Bone marrow (tissue), 2 donors: ENCODE measurements at places on chromosomes 11 and 22.

DNA sequence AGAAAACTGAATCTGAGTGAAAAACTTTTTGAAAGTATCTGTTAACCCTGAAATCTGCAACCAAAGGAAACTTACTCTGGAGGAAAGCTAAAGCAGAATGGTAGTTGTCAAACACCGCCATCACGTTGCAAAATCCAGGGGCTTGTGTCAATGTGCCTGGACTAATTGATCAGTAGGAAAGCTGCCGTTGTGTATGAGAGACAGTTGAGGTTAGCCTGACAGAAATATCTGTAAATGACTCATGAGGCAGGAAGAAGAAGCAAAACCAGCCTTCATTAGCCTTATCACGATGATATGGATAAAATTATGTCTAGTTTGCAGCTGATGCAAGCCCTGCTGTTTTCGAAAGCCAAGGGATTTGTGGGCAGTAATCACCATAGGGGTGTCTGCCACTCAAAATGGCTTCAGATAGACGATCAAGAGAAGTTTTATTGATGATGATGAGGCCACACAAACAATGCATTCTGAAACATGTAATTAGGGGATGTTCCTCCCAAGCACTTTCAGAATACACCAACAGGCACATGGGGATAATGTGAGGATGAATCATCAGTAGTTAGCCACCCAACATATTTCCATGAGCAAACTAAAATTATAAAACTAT is 8.9 kb downstream of the SCGB1A1 start:
- DNase-seq = no peak

DNA sequence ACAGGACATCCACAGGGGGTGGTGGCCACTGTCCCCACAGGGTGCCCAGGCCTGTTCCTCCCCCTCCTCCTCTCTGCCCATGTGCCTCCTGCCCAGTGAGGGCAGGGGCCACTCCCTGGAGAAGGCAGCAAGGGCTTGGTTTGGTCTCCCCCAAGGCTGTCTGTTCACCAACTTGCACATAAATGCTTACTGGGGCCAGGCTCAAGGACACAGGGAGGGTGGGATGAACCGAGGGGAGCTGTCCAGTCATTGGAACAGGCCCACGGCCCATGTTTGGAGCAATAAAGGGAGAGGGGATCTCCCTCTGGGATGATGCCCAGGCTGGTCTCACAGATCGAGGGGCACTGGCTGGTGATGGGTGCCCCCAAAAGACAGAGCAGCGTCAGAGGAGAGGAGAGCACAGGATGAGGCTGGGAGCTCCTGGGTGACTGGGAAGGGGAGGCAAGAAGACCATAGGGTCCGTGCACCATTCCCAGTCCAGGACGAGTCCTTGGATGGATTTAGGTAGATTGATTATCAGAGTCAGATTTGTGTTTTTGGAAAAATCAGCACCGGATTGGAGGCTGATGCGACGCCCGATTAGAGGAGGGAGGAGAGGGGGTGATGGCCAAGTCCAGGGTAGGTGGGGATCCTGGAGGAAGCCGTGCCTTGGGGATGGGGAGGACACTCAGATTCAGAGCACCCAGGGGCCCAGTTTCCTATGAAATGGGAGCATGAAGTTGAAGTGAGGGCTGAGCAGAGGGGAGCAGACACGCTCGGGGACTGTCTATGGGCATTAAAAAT is 1.1 kb downstream of the IGLL5 start:
- no peak for DNase-seq

DNA sequence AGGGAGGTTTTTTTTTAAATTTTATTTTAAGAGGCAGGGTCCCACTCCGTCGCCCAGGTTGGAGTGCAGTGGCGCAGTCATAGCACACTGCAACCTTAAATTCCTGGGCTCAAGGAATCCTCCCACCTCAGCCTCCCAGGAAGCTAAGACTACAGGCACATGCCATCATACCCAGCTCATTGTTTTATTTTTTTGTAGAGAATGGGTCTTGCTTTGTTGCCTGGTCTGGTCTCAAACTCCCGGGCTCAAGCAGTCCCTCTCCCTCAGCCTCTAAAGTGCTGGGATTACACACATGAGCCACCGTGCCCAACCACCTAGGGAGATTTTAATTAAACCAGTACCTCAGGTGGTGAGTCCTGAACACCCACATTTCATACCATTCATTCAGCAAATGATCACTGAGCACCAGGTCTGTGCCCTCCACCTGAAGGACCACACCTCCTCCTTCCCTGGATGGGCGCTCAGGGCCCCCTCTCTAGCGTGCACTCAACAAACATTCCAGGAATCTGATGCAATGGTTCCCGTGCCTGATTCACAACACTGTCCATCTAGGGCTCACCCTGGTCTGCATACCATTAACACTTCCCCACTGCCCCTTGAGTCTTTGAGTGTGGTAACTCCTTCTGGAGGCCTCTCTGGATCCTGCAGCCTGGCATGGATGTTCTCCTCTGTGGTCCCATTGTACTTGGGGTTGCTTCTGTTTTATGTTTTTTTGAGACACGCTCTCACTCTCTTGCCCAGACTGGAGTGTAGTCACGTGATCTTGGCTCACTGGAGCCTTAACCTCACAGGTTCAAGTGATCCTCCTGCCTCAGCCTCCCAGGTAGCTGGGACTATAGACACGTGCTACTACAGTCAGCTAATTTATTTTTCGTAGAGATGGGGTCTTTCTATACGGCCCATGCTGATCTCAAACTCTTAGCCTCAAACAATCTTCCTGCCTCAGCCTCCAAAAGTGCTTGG is 9.6 kb upstream of the MYH9 start:
- no peak for DNase-seq

DNA sequence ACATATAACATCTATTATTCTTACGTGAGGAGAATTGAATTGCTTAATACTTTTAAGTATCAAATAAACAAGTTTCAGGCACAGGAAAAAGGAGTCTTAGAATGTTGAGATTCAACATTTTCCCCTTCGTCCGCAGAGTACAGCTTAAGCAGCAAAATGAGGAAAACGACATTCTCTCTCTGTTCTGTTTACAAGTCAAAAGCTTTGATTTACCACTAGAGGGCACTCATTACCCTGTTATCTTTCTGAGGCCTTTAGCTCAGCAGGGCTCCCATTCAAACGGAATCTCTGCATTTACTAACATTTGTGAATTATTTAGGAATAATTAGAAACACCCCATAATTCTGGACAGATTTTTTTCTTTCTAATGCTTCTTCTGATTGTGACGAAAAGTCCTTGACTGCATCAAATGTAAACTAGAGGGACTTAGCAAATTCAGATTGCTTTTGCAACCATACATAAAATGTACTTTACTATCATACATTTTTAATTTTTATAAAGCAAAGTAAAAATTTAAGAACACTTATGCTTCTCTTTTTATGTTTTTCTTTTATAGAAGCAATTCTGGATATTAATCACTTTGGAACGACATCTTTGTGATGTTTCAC is 75.0 kb downstream of the JRKL start:
- DNase-seq = no peak

DNA sequence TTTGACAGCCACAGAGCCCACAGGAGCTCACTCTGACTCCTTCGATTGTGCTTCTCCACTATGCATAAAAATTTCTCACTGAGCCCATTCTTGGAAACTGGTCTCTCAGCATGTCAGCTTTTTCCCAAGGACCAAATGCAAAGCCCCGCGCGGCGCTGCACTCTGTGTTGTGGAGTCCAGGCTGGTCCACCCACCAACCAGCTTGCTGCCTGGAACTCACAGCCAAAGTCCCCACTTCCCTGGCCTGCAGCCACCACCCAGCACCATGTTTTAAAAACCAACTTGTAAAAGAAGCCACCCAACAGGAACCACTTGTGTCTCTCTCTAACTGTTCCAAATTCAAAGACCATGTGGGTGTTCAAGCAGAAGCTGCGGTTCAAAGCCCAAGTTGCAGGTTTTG is 124.4 kb downstream of the SPATA19 start:
- no peak for DNase-seq

DNA sequence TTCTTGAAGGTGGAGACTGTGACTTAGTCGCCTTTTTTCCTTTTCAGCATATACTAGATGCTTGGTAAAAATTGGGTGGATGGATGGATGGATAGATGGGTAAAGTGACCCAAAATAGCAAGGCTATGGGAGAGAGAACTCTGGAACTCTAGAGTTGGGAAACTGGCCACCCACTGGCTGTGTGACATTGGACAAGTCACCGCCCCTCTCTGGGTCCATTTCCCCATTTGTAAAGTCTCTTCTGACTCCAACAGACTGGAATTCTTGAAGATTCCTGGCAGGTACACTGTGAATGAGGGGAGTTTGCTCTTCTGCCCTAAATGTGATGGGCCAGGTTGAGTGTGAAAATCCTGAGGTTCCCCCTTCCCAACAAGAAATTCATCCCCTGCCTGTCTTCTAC is 8.0 kb downstream of the TKFC start:
- DNase-seq = no peak

DNA sequence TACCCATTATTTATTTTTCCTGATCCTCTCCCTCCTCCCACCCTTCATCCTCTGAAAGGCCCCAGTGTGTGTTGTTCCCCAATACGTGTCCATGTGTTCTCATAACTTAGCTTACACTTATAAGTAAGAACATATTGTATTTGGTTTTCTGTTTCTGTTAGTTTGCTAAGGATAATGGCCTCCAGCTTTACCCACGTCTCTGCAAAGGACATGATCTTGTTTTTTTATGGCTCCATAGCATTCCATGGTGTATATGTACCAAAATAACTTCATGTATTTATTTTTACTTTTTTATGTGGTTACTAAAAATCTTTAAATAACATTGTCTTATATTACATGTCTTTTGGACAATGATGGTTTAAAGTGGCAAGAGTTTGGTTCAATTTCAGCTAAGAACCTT is 15.2 kb downstream of the PDGFD start:
- no peak for DNase-seq

GRCh38 chr11:6567371-6567745 is 36.1 kb downstream of the RRP8 start:
- no peak for DNase-seq

DNA sequence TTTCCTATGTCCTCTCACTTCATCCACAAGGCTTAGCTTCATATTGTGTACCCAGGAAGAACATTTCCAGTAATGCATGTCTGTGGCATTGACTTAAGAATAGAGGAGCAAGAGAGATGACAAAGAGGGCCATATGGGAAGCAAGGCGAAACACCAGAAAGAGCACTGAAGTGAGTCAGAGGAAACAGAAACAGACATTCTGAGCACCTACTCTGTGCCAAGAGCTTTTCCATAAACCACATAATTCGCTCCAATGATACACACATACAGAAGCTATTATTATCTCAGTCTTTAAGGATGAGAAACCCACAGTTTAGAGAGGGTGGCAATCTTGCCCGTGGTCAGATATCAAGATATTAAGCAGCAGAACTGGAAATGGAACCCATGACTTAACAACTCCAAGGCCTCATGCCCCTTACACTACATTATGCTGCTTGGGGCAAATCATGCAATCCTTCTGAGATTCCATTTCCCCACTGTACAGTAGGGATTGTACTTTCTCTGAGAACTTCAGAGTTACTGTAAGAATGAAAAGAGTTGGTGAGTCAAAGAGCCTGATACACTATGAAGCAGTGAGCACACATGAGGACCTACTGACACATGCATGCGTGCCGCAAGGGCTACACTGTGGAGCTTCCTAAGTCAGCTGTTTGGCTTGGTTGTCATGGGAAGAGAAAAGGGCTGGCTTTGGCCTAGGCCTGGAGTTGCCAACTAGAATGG is 126.6 kb downstream of the KCNC1 start:
- no peak for DNase-seq

DNA sequence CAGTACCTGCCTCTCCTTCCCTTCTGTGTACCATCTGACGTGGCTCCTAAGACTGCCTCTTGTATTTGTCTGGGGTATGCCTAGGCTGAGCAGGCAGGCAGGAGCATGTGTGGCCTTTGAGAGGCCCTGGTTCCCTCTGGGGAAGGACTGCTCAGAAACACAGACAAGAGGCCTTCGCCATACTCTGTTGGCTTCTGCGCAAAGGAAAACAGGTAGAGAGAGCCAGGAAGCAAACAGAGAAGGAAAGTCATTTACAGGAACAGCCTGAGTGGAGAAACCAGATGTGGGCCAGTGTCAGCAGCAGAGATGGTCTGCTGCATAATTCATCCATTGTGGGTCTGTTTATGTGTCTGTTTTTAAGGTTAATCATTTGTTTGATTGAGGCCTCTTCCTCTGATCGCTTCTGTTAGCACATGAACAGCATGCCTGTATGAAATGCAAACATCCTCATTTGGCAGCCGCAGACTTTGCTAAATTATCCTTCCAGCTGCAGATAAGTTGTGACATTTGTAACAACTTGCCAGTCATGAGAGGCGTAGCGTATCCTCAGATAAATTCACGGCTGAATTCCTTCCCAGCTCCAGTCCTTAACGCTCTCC is 119.4 kb downstream of the GALNT18 start:
- no peak for DNase-seq

GRCh38 chr11:64516226-64516625 is 74.8 kb upstream of the SLC22A12 start:
- no peak for DNase-seq

GRCh38 chr11:4809246-4809645 is 5.1 kb upstream of the OR52R1 start:
- no peak for DNase-seq

GRCh38 chr22:37351232-37351631 is 68.9 kb downstream of the CYTH4 start:
- DNase-seq = no peak

DNA sequence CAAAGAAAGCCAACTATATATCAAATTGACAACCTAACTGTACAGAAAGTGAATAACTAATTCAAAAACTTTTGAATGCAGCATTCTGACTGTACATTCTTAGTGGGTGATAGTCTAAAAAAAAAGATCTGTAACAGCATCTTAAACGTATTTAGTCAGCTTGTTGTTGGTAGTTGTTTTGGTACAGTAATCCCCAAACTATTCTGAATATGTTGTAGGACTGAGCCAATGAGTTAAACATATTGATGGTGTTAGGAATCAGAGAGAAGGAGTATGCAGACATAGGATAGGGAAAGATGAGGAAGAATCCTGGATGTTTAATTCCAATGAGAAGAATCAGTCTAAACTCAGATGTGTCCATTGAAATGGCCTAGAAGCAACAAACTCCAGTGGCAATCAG is 41.9 kb upstream of the KIRREL3 start:
- no peak for DNase-seq

DNA sequence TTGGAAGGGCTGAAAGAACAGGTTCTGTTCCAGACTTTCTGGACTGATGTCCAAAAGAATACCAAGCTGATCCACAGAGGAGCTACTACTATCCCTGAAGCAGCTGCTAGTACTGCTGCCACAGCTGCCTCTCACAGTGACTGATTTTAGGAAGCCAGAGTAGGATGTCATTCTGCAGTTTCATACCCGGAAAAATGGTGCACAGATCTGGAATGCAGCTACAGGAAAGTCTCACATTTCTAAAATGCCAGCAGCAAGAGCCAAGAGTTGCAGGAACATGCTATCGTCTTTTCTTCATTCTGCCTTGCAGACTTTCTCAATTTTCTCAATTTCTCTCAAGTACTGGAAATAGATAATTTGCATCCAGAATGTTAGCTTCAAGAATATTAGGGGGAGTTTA is 19.4 kb upstream of the CCDC179 start:
- DNase-seq = no peak
